ENCODE measurements at places on chromosomes 11 and 22.

GRCh38 chr11:44805596-44805995, 78.8 kb downstream of the TSPAN18 start:
- no peak for DNase-seq

DNA sequence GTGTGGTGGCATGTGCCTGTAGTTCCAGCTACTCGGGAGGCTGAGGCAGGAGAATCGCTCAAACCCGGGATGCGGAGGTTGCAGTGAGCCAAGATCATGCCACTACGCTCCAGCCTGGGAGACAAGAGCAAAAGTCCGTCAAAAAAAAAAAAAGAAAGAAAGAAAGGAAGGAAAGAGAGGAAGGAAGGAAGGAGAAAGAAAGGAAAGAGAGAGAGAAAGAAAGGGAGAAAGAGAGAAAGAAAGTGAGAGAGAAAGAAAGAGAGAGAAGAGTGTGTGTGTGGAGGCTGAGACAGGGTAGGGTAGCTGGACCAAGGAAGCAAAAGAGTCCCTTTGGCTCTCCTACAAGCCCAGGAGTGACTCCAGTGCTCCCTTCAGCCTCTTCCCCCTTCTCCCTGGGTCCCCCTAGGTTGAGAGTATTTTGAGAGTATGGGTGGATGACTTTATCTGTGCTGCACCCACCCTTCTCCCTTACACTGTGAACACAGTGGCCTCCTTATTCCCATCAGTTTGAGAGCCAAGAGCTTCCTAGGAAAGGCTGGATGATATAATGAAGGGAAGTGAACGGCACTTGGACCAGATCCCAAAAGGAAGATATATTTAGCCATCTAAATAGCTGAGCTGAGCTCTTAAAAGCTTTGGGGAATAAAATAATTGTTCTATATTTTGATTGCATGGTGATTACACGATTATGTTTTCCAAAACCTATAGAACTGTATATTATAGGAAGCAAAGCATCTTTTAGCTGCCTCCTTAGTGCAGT, 9.5 kb upstream of the DENND5A start:
- no peak for DNase-seq

DNA sequence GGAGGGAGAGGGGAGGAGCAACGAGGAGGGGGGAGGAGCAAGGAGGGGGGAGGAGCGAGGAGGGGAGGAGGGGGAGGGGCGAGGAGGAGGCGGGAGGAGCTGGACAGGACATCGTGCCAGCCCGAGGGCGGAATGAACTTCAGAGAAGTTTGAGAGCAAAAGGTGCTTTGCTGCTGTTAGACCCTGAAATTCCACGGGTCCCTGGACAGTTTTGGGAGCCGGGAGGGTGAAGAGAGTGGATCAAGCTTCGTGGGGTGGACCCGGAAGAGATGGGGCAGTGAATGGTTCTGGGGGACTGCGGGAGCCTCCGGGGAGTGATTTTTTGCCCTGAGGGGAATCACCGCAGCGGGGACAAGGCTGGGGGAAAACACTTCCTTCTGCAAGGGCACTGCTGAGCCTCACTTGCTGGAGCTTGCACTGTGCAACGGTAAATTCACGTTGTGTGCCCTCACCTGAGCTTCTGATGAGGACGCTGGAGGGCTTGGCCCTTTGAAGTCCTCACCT, 10.7 kb upstream of the NLRP6 start:
- DNase-seq: peak; percentile 71

DNA sequence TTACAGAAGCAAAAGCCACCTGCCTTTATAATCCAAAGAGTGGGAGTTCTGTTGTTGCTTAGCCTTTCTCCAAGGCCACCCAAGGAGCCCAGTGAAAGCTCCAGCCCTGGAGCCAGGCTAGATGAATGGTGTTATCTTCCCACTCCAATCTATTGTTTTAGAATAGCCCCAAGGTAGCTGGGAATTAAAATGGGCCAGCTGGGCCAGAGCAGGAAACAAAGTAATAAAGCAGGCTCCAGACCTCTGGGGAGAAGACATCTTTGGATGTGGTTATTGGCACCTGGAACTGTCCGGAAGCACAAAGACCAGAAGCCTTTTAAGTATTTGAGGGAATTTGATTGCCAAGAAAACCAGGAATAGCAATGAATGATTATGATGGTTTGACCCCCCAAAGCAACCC, 8.8 kb downstream of the C11orf96 start:
- no peak for DNase-seq

Data from CD4-positive, alpha-beta T cell (primary cell).